Right lung (tissue), 10 donors: ENCODE measurements at places on chromosomes 2 and 18. TPM values are rescaled to one million over a fixed set of nuclear protein-coding genes. Genes with fewer than 3 reads are reported as not detected.

DNA sequence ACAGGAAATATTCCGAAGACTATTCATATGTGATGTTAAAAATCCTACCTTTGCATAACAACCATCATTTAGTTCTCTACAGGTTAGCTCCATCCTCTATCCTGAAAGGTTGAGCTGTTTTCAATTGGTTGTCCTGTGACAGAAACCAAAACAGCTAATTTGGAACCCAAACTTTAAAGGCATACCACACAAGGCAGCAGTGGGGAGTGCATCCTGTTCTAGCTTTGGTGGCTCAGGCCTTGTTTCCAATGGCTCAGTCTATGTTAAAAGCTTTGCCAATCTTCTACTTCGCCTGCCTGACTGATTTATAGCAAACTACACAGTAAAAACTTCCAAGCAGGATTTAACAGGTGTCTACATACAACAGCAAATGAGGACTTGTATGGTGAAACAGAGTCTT, 3.2 kb downstream of the CD226 start:
- no peak for DNase-seq

DNA sequence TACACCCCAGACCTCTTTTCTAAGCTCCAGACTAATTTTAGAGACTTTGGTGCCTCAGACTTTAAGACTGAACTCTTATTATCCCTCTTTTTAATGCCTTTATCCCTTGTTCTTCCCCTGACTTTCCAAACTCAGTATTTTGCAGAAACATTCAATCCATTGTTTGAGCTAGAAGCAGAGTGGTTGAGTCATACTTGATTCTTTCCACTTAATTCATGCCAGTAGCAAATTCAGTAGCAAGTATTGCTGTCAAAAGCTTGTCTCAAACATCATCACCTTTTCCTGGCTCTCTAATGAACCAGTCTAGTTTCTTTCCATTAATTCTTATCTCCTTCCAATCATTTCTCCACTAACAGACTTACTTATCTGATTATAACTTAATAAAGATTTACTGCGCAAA, 699.7 kb upstream of the ZNF804A start:
- no peak for DNase-seq

- DNase-seq: no peak
These were observed 208.3 kb downstream of the EIPR1 start for GRCh38 chr2:3169106-3169870.

GRCh38 chr2:241324775-241325174, 9.1 kb downstream of the SEPTIN2 start:
- no peak for DNase-seq

DNA sequence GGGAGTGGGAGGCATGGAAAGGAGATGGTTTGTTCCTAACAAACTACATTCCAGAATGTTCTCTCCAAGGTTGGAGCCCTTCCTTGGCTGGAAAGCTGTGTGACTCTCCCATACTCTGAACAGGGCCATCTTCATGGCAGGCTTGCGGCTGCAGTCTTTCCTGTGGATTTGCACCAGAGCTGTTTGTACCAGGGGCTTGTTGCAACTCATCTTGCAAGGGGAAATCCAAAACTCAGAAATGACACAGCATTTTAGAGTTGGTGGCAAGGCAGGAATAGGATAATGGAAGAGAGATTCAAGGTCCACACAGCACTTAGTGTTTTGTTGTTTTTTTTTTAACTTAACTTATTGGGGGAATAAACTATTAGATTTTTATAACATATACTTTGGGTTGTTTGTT, 73.7 kb upstream of the ZNF516 start:
- DNase-seq: no peak

DNA sequence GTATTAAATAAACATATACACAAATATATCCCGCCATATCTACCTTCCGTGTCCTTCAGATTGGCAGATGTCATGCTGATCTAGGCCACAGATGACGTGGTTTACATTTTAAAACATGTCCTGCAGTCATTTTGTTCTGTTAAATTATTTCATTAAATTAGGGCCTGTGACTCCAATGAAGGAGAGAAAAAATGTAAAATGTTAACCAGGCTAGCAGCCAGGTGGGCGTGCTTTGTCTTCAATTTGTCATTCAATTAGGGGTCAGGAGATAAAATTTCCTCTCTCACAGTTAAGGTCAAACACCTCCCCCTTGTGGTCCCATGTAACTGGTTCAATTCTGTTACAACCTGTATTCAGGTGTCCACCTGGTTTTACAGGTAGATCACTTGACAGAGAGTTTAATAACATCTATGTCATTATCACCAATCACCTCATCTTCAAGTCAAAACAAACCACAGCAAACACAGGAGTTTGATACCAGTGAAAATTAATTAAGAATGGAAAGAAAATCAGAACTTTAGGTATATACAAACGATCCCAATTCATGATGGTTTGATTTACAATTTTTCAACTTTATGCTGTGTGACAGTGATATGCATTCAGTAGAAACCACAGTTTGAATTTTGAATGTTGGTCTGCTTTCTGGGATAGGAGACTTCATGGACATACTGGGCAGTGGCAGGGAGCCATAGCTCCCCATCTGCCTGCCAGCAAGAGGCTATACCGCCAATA, 339.4 kb downstream of the CMPK2 start:
- peak; percentile 13 for DNase-seq

DNA sequence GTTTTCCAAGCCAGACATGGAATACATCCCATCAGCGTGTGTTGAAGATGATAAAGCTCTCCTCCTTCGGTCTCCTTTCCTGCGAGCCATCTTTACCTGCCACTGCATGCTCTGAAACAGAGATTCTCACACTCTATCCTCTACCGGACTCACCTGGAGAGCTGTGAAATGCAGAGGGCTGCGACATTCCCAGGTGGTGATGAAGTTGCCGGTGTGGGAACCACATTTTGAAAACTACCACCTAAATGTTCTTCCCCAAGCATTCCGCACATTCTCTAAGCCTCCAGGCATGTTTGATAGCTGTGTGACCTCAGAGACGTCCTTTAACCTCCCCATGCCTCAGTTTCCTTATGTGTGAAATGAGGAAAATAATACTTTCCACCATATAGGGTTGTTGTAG, 226.2 kb upstream of the RAB6C start:
- DNase-seq: no peak

Gene PAPOLG
- 24.7 TPM for polyA plus RNA-seq
